ENCODE measurements at places on chromosomes 5 and 9.
A peak's percentile ranks its signal among the peaks of the same experiment; 100 is the strongest.

DNA sequence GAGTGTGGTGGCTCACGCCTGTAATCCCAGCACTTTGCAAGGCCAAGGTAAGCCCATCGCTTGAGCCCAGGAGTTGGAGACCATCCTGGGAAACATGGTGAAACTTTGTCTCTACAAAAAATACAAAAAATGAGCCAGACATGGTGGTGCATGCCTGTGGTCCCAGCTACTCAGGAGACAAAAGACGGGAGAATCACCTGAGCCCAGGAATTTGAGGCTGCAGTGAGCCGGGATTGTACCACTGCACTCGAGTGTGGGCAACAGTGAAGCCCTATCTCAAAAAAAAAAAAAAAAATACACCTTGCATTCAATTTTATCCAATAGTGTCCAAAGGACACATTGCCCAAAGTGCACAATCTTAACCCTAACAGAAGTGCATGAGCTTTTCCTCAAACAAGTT, 372.8 kb downstream of the CDH12 start:
- DNase-seq, result no peak

GRCh38 chr5:110257971-110258370, 468.5 kb downstream of the TMEM232 start:
- DNase-seq, result no peak

- DNase-seq, result peak; percentile 92
Measured at GRCh38 chr9:129641750-129642585, at the start of gene ASB6. Gene ASB6 (minus strand): TSS chr9:129642151. CDS start chr9:129641999, 152 bp downstream.

- DNase-seq, result peak; percentile 67
Measured at GRCh38 chr5:175378444-175379028, 65.4 kb downstream of the DRD1 start.

GRCh38 chr5:31153521-31153920, 40.0 kb upstream of the CDH6 start:
- no peak for DNase-seq

- no peak for DNase-seq
Measured at GRCh38 chr5:96004087-96004486, 42.4 kb upstream of the ELL2 start.

DNA sequence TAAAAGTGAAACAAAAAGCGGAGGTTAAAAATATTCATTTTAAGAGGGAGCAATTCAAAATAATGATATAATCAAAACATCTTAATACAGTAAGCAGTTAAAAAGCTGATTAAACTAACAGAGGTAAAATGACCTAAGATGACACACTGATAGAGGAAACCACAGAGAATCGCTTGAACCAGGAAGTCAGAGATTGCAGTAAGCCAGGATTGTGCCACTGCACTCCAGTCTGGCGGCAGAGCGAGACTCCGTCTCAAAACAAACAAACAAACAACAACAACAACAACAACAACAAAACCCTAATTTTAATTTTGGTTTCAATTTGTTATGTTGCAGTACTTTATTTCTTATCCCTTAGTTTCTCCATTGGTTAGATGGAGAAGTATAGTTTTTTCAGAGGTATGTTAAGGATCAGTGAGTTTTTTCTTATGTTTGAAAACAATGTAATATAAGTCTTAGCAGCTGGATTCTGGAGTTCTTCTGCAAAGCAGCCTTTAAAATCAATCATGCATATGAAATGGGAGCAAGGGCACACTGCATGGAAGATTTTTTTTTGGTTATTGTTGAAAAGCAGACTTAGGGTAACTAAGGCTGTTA, 58.5 kb downstream of the MLANA start:
- no peak for DNase-seq

DNA sequence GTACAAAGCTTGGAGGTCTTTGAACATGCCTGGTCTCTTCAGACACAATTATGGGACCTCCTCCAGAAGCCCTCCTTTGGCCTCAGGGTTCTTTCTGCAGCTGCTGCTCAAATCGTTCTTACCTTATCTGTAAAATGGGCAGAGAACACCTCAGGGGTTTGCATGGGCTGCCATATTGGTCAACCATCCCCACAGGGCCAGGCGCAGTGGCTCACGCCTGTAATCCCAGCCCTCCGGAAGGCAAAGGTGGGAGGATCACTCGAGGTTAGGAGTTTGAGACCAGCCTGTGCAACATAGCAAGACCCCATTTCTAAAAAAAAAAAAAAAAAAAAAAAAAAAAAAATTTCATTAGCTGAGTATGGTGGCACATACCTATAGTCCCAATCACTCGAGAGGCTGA, 29.1 kb upstream of the TCF7 start:
- DNase-seq, result no peak

DNA sequence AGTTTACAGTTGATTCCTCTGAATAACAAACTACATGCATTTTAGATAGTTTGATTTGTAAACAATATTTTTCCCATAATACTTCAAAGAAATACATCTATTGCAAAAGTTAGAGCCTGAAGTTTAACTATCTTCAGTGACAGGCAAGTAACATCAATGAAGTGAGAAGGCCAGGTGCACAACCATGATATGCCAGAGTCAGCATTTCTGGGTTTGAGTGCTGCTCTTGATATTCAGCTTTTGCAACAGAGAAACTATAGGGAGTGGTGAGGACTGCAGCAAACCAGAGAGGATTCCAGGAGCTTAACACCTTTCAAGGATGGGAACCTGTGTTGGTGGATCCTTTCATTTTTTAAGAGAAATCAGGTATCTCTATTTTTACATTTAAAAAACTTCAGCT, 79.4 kb upstream of the RASEF start:
- no peak for DNase-seq

DNA sequence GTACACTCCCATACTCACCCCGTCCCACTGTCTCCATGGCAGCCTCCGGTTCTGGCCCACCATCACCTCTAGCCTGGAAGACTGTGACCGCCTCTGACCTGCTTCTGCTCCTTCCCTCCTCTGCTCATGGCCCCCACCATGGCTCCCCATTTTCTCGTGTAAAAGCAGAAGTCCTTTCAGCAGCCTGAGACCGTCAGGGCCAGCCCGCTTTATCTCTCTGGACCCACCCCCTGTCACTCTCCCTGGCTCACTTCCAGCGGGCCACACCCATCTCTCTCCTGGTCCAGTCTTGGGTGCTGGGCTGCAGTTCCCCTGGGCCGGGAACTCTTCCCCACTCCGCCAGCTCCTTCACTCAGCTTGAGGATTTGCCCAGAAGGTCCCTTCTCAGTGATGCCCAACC, 96.0 kb upstream of the RUFY1 start:
- no peak for DNase-seq

GRCh38 chr9:131145245-131145644, 19.9 kb downstream of the NUP214 start:
- no peak for DNase-seq

Measured in prostate gland (tissue), 2 donors.